Upper lobe of right lung (tissue), 1 donor: ENCODE measurements at places on chromosomes 13 and 19.

DNA sequence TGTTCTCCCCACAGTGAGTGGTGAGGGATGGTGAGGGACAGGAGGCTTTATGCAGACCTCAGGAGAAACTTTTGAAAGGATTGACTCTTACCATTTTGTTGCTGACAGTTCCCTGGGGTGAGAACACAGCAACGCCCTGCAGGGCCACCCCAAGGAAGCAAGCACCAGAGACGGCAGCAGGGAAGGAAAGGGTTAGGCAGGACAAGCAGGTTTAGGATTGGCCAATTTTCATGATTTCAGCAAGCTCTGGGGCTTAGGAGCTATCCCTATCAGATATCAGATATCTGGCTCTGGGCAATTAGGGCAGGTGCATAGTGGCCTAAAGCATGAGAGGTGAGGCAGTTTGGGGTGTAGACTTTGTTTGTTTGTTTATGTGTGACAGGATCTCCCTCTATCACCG, 87.0 kb upstream of the LSM14A start:
- DNase-seq, result no peak

DNA sequence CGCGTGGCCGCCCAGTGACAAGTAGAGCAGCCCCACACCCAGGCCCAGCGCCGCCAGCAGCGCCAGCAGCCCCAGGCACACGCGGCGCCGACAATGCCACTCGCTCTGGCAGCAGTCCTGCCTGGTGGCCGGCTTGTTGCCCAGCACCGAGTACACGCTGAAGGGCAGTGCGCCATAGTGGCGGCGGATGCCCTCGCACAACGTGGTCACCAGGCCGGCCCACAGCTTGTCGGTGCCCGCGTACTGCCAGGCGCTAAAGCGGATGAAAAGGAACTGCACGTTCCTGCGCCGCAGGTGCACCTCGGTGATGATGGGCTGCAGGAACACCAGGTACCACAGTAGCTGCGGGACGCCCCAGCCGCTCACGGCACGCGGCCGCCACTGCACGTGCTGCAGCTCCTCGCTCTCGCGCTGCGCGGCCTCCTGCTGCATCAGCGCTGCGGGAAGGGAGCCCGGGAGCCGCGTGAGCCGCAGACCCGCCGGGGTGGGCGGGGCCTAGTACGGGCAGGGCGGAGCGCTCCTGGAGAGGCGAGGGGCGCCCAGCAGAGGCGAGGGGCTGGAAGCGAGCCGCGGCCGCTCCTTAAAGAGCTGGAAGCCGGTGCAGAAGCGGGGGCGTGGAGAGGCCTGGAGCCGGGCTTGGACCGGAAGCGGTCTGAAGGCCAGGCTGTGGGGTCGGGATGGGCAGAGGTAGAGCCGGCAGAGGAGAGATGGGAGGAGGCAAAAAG, 7.3 kb downstream of the NKPD1 start:
- no peak for DNase-seq

- no peak for DNase-seq
These were observed 4.0 kb upstream of the HCN2 start for GRCh38 chr19:585551-586110.

GRCh38 chr13:79935121-79935520, 405.8 kb downstream of the SPRY2 start:
- DNase-seq, result no peak

DNA sequence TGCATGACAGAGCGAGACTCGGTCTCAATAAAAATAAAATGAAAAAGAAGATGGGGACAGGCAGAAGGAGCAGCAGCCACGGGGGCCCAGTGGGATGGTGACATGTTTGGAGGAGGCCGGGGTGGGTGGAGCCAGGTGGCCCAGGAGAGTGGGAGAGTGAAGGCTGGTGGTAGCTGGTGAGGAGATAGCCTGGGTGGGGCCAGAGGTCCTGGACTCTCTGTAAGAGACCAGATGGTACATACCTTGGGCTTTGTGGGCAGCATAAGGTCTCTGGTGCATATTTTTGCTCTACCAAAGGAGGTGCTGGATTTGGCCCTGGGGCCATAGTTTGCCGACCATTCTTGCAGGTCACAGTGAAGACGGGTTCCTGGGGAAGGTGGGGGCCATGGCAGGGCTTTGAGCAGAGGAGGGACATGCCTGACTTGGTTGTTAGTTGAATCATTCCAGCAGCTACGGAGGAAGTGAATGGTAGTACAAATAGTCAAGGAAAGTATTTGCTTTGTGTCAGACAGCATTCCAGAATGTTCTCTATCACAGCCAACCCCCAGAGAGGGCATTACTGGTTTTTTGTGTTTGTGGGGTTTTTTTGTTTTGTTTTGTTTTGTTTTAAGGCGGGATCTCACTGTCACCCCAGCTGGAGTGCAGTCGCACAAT, 69.1 kb downstream of the ARHGEF18 start:
- DNase-seq, result no peak

GRCh38 chr13:105116966-105117365, 1418.5 kb downstream of the EFNB2 start:
- DNase-seq, result no peak

- no peak for DNase-seq
These were observed 18.6 kb downstream of the DEDD2 start for GRCh38 chr19:42198676-42199439.

- DNase-seq, result no peak
These were observed 26.0 kb downstream of the WDR88 start for GRCh38 chr19:33157906-33158305.

DNA sequence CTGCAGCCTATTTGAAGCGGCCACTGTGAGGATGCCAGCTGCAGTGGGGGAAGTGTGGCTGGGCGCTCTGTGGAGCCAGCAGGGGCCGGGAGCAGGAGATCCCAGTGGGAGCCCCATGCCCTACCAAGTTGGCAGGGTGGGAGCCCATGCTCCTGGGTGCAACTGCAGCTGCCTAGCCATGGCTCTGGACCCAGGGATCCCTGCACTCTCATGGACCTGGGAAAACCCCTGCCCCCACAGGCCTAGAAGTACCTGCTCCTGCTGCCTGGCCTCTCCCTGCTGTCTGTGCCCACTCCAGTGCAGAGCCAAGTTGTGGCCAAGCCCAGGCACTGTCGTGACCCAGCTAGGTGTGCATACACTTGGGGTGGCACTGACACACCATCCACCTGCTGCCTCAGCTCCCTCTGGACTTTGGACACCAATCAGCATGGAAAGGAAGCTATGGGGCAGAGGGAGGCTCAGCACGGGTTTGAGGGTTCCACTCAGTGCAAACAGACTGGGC, 20.9 kb downstream of the LIG4 start:
- DNase-seq, result no peak

DNA sequence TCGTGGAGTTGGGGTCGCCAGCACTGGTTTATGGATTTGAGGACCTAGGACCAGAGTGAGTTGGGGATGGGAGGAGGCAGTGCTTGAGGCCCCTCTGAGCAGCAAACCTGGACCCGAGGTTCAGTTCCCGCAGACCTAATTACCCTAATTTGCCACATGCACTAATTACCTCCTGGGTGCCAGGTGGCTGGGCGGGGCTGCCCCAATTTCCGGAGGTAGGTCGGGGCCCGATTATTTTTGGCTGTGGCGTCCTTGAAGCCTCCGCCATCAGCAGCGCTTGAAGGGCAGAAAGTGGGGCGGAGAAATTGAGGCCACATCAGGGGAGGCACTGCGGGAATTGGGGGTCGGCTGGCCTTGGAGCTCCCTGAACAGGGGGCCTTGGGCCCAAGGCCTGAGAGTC, 5.9 kb upstream of the HOMER3 start:
- DNase-seq, result no peak

GRCh38 chr13:51827254-51827653, 17.7 kb downstream of the TMEM272 start:
- no peak for DNase-seq

- peak; percentile 85 for DNase-seq
These were observed 7.6 kb downstream of the NUCB1 start for GRCh38 chr19:48907671-48908070.

- DNase-seq, result no peak
These were observed 36.3 kb downstream of the DOCK9 start for GRCh38 chr13:98941536-98941935.

DNA sequence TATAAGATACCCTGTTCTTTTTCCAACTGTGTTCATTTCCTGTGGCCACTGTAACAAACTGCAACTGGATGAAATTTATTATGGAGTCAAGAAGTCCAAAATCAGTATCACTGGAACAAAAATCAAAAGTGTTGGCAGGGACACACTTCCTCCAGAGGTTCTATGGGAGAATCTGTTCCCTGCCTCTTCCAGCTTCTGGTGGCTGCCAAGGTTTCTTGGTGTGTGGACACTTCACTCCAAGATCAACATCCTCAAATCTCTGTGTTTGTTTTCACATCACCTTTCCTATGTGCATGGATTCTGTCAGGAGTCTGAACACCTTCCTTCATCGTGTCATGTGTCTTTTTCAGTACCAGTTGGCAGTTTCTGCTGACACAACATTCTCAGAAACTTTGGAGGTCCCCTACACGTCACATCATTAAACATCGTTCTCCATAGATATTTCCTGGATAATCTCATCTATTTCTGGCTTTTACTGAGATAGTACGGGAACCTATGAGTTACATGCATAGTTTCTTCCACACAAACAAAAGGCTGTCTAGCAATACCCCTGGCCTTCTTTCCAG, 15.2 kb upstream of the EFNB2 start:
- no peak for DNase-seq

DNA sequence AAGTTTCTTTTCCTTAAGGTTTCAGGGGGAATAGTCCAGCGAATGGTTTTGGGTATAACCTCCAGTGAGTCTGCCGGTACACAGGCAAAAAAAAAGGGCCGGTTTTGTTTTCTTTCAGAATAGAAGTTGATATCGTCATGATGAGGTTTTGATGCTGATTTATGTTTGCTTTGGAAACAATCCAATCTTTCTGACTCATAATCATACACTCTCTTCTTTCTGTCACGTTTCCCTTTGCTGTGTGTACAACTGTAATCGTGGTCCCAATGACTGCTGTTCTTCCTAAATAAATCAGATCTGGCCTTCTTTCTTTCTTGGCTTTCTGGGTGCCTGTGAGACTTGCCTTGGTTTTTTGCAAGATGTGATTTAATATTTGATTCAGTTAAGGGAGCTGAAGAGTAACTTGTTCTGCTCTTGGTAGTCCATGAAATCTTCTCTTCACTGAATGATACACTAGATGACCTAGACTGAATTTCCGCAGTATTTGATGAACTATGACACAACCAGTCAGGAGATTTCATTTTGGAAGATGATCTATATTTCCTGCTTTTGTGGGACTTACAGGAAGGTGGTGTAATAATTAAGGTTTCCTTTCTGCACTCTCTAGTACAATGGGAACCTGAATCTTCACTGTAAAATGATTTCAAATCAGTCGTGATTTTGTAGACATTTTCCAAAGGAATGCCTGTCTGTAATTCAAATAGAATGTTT, 34.9 kb upstream of the METTL21C start:
- DNase-seq, result no peak

- DNase-seq, result peak; percentile 81
These were observed 146.7 kb downstream of the SOX1 start for GRCh38 chr13:112213467-112214255.

GRCh38 chr13:47845981-47846380, 155.1 kb downstream of the SUCLA2 start:
- DNase-seq, result no peak
